H9 (cell line): ENCODE measurements at places on chromosomes 6 and 20. TPM values are rescaled to one million over a fixed set of nuclear protein-coding genes. Genes with fewer than 3 reads are reported as not detected.

DNA sequence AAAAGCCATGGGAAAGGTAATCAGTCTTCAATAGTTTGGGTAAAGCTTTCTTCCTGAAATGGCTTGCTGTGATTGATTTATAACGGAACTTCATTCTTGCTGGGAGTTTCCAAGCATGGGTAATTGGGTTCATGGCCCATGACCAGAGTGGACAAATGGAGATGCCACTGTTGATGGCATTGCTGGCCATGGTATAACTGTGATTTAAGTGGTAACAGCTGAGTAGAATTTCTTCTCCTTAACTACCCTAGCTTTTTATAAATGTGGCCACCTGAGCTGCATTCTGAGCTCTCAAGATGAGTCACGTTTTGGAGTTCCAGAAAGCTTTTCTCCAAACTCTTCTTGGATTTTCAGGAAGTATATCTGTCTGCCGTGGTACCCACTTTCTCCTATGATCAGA, 39.9 kb upstream of the SNRPB2 start:
- H3K4me1 ChIP-seq = no peaks in the 10 kb centered on the region
- no peaks in the 10 kb centered on the region for H3K27me3 ChIP-seq
- H3K36me3 ChIP-seq = no peaks in the 10 kb centered on the region
- H3K4me3 ChIP-seq = no peak overlapping the region
- H3K27ac ChIP-seq = no peak overlapping the region

GRCh38 chr6:144346719-144347447, 61.7 kb downstream of the UTRN start:
- no peaks in the 10 kb centered on the region for H3K27me3 ChIP-seq
- DNase-seq = no peak
- H3K4me1 ChIP-seq = peaks cover 9% of the 10 kb centered on the region
- no peak overlapping the region for H3K4me3 ChIP-seq

DNA sequence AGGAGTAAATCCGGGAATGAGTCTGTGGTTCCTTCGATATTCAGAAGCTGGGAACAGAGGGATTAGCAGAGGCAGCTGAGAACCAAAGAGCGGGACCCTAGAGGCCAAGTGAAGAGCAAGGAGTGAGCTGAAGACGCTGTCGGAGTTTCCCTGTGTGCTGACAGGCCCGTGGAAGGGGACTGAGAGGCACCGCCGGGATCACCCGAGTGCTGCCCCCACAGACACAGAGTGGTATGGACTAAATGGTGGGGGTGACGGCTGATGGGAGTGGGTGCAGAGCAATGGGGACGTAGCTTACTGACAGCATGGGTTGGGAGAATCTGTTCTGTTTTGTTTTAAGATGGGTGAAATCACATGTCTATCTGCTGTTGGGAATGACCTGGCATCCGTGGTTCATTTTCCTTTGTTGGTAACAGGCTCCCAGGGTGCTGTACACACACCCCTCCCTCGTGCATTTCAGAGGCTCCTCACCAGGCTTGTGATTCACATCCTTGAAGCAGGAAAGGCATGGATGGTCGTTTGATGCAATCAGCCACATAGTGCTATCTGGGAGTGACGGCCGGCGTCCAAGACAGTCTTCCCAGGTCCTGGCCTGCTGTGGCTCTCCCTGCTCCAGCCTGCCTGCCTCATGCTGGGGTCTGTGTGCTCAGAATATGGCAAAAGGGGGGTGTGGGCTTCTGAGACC, 97.4 kb downstream of the THBS2 start:
- H3K27ac ChIP-seq = no peak overlapping the region
- no peak overlapping the region; the same call in 2 of the 3 replicates for H3K4me3 ChIP-seq
- H3K4me1 ChIP-seq = peaks cover 3% of the 10 kb centered on the region; the same call in 1 of the 2 replicates
- H3K36me3 ChIP-seq = no peaks in the 10 kb centered on the region
- no peaks in the 10 kb centered on the region for H3K27me3 ChIP-seq

- no peaks in the 10 kb centered on the region for H3K36me3 ChIP-seq
- no peaks in the 10 kb centered on the region; the same call in 1 of the 2 replicates for H3K27me3 ChIP-seq
- H3K27ac ChIP-seq = no peak overlapping the region
- DNase-seq = no peak
- H3K4me3 ChIP-seq = no peak overlapping the region
- H3K4me1 ChIP-seq = peaks cover 3% of the 10 kb centered on the region; the same call in 1 of the 2 replicates
Measured at GRCh38 chr6:150152891-150153876, 10.3 kb downstream of the PPP1R14C start.

The C6orf52 gene
- 1.8 and 2.3 TPM in 2 replicates for total RNA-seq

The TPD52L1 gene
- 6.6 and 6.9 TPM in 2 replicates for total RNA-seq
